ENCODE measurements at places on chromosomes 4 and X.

- DNase-seq = no peak
Observed at GRCh38 chrX:27242581-27242980, 220.6 kb downstream of the PPP4R3C start.

DNA sequence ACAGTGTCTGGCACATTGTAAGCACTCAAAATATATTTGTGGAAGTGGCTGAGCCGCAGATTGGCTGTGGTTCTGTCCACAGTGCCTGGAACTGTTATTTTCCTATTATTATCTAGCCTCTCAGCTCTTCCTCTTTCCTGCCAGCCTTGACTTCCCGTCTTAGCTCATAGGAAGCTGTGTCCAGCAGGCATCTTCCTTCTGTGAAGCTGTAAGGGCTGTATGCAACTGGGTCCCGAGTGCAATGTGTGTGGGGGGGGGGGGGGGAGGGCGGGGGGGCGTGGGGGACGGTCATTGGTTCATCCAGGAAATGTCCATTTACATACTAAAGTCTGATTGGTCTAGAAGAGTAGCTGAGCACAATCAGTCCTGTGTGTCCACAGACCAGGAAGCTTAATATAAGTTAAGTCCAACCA, 210.7 kb downstream of the PDGFRA start:
- peak; percentile 26 for DNase-seq

DNA sequence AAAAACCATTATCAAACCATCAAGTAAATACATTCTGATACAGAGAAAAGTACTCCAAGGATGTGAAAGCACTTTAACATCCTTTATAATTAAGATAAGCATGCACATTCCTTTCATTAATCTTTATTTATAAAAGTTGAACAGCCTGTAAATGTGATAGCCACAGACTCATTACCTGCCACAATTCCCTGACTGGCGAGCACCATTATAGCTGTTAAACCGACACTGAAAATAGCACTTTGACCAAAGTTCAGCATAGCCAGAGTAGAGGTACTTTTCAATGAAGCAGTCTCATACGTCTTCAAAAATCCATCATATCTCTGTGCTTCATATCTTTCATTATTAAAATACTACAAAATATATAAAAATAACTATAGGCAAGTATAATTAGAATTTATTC, 84.7 kb downstream of the ABCB7 start:
- DNase-seq = no peak

DNA sequence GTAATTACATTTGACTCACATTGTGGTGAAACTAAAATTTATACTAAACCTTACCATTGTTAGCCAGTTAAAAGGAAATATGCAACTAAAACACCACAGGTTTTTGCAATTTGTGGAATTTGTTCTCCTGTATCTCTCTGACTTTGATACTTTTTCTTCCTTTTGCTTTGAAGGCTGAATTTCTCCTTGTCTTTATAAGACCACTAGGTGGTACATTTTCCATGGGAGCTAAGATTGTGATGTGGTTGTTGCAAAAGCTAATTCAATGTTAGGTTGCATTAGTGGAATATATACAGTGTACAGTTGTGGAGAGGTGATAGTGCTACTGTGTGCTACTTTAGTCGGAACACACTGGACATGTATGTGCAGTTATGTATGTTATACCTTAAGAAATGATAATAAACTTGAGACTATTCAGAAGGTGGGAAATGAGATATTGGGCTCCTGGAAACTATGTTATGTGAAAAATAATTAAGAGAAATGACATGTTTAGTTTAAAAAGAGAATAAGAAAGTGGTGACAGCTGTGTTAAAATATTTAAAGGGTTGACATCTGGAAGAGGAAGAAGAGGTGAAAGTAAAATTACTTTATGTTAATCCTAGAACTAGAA, 70.3 kb downstream of the ARL9 start:
- DNase-seq = peak; percentile 34

DNA sequence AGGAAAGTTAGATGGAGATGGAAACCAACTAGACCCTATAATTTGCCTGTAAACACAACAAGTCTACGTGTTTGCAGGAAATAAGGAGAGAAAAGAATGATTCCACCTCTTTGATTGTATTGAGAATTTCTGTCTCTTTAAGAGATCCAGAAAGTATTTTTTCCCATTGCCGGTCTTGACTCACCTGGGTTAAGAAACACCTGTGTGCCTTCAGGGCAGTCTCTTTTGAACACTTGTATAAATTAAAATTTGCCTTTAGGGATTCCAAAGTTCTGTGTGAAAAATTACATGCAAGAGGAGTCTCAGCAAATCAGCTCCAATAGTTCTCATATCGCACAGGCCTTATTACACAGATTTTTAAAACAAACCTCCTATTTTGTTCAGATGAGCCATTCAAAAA, 46.0 kb upstream of the SMAD1 start:
- DNase-seq = no peak

GRCh38 chrX:30997411-30997810, 74.4 kb downstream of the FTHL17 start:
- DNase-seq = no peak

- no peak for DNase-seq
Observed at GRCh38 chr4:73520821-73521220, 39.3 kb downstream of the AFM start.

- no peak for DNase-seq
Observed at GRCh38 chr4:123978637-123979036, 582.0 kb downstream of the SPRY1 start.

All from HTR-8/SVneo (cell line).